ENCODE measurements at places on chromosomes 6 and 20. TPM values are rescaled to one million over a fixed set of nuclear protein-coding genes. Genes with fewer than 3 reads are reported as not detected.
A peak's percentile ranks its signal among the peaks of the same experiment; 100 is the strongest.

- no peak overlapping the region for H3K4me3 ChIP-seq
- peaks cover 19% of the 10 kb centered on the region for H3K4me1 ChIP-seq
- DNase-seq = no peak
- H3K36me3 ChIP-seq = peaks cover 48% of the 10 kb centered on the region
- no peak overlapping the region for H3K27ac ChIP-seq
These were observed 10.7 kb downstream of the MANEA start for GRCh38 chr6:95587989-95588388.

- no peaks in the 10 kb centered on the region for H3K27me3 ChIP-seq
- no peak overlapping the region for H3K4me3 ChIP-seq
- no peak for DNase-seq
- no peaks in the 10 kb centered on the region for H3K4me1 ChIP-seq
- H3K27ac ChIP-seq = no peak overlapping the region
These were observed 79.6 kb downstream of the RPS12 start for GRCh38 chr6:132893772-132894490.

DNA sequence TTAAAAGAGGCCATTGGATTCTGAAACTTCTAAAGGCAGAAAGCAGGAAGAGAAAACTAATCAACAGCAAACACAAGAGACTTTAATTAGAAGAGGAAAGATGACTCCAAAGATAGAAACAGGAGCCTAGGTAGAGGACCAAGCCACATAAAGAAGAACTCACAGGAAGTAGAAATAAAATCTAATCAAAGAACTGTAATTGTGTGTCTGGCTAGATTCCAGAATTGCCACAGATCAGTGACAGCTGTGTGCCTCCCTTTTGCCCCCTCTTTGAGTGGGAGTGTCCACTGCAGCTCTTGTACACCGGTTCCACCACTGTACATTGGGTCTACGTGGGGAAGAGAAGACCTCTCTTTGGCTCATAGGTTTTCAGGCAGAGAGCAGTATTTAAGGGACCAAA lies 22.3 kb upstream of the THEMIS start:
- H3K27ac ChIP-seq = peak overlapping the region; percentile 76
- no peaks in the 10 kb centered on the region for H3K27me3 ChIP-seq
- no peak for DNase-seq
- no peak overlapping the region for H3K4me3 ChIP-seq

- H3K4me1 ChIP-seq = no peaks in the 10 kb centered on the region
- H3K27me3 ChIP-seq = peaks cover 18% of the 10 kb centered on the region
These were observed 349.2 kb downstream of the MAFB start for GRCh38 chr20:40339661-40340449.

GRCh38 chr20:57089699-57090144 lies 176.7 kb downstream of the BMP7 start:
- peaks cover 4% of the 10 kb centered on the region for H3K36me3 ChIP-seq
- H3K4me3 ChIP-seq = no peak overlapping the region
- peak; percentile 73 for DNase-seq
- peaks cover 7% of the 10 kb centered on the region for H3K4me1 ChIP-seq
- no peak overlapping the region for H3K27ac ChIP-seq
- peaks cover 15% of the 10 kb centered on the region for H3K27me3 ChIP-seq

- no peak for DNase-seq
- H3K4me1 ChIP-seq = peaks cover 13% of the 10 kb centered on the region
- no peak overlapping the region for H3K4me3 ChIP-seq
- no peaks in the 10 kb centered on the region for H3K36me3 ChIP-seq
- H3K27me3 ChIP-seq = peaks cover 3% of the 10 kb centered on the region
- no peak overlapping the region for H3K27ac ChIP-seq
These were observed 156.7 kb upstream of the PMEPA1 start for GRCh38 chr20:57866250-57867106.

GRCh38 chr6:107421696-107422256 lies 37.6 kb downstream of the PDSS2 start:
- no peak for DNase-seq
- no peaks in the 10 kb centered on the region for H3K27me3 ChIP-seq
- H3K36me3 ChIP-seq = peaks cover 28% of the 10 kb centered on the region
- peaks cover 14% of the 10 kb centered on the region for H3K4me1 ChIP-seq

DNA sequence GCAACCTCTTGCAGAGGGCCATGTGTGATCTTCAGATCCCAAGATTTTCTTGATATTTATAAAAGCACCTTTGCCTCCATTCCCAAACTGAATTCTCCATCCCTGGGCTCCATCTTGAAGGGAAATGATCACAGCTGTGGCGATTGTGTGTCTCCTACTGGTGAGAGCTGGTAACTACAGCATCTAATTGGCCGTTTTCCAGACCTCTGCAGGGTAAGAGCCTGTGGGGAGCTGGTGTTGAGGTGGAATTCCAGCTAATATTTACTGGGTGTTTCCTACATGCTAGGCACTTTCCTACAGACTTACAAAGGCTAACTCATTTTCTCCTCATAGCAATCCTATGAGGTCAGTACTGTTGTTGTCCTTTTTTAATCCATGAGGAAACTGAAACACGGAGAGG lies 59.2 kb upstream of the FNDC1 start:
- H3K27ac ChIP-seq = no peak overlapping the region
- DNase-seq = no peak
- peaks cover 47% of the 10 kb centered on the region for H3K4me1 ChIP-seq
- H3K36me3 ChIP-seq = no peaks in the 10 kb centered on the region
- H3K4me3 ChIP-seq = no peak overlapping the region

DNA sequence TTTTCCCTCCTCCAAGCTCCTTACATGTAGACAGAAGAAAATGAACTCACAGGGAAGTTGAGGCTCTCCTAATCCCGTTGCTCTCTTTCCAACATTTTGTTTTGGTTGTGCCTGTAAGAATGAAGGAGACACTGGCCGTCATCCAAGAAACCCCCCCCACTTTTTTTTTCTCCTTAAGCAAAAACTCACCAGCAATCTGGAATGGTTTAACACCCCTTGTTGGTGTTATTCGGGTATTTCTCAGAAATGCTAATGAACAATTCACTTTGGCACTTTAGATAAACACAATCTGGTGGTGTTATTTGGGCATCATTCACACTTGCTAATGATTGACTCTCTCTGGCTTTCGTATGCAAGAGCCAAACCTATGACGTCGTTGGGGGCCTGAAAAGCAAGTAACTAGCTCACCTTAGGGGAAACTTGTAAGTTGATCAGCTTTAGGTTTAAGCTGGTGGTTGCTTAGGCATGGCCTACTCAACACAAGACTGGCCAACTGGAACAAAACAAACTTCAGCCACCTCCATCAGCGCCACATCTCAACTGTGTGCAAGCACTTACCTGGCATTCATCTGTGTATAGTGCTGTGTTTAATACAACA lies 24.3 kb upstream of the OLIG3 start:
- H3K36me3 ChIP-seq = no peaks in the 10 kb centered on the region
- H3K27me3 ChIP-seq = peaks cover 75% of the 10 kb centered on the region

GRCh38 chr20:50270034-50270395 lies 79.4 kb downstream of the CEBPB start:
- no peak overlapping the region for H3K4me3 ChIP-seq
- H3K27me3 ChIP-seq = peaks cover 39% of the 10 kb centered on the region
- no peak for DNase-seq

DNA sequence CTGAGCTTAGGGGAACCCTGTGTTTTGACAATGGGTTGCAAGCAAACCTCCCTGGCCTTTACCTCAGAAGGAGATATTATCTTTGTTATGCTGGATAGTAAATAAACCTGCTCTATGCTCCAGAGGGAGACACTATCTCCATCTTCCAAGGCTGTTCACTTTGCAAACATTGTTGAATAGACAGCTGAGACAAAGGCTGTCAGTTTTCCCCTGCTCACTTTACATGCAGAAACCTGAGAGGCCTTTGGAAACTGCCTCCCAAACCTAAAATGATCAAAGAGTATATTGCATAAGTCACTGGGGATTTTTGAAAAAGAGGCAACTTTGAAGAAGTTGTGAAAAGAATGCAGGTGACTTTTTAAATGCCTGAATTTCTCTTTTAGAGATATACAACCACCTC lies 61.6 kb downstream of the MRAP2 start:
- no peak for DNase-seq
- H3K27me3 ChIP-seq = peaks cover 12% of the 10 kb centered on the region
- H3K4me1 ChIP-seq = peaks cover 5% of the 10 kb centered on the region
- H3K36me3 ChIP-seq = no peaks in the 10 kb centered on the region
- no peak overlapping the region for H3K4me3 ChIP-seq

- H3K4me1 ChIP-seq = no peaks in the 10 kb centered on the region
- DNase-seq = no peak
These were observed 216.5 kb upstream of the FLRT3 start for GRCh38 chr20:14553774-14554534.

DNA sequence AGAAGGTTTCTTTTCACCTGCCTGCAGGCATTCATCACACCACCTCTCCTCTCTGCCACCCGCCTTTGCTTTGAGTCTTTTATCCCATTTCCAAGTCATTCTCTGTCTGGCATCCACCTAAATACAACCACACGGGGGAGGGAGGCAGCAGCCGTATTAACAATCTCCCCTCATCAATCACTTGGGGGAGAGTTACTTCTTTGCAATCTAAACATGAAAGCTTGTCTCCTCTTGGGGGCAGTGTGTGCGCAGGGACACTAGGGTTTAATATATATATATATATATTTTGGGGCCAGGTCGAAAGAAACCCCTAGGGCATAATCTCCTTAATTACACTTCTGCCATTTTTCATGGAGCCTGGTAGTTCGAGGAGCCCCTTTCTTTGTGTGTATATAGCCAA lies 214.5 kb downstream of the TSHZ2 start:
- peaks cover 2% of the 10 kb centered on the region for H3K4me1 ChIP-seq
- H3K27ac ChIP-seq = no peak overlapping the region
- no peak overlapping the region for H3K4me3 ChIP-seq
- no peaks in the 10 kb centered on the region for H3K36me3 ChIP-seq
- DNase-seq = no peak

DNA sequence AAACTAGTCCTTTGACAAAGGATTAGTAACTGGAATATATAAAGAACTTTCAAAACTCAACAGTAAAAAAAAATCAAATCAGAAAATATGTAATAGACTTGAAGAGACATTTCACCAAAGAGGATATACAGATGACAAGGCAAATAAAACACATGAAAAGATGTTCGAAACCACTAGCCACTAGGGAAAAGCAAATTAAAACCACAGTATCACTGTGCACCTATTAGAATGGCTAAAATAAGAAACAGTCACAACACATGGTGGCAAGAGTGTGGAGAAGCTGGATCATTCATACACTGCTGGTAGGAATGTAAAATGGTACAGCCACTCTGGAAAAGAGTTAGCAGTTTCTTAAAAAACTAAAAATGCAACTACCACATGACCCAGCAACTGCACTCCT lies 14.9 kb downstream of the ZBTB2 start:
- H3K27ac ChIP-seq = peak overlapping the region; percentile 52
- H3K4me1 ChIP-seq = peaks cover 77% of the 10 kb centered on the region
- H3K4me3 ChIP-seq = no peak overlapping the region
- peaks cover 45% of the 10 kb centered on the region for H3K36me3 ChIP-seq
- no peaks in the 10 kb centered on the region for H3K27me3 ChIP-seq
- DNase-seq = no peak

DNA sequence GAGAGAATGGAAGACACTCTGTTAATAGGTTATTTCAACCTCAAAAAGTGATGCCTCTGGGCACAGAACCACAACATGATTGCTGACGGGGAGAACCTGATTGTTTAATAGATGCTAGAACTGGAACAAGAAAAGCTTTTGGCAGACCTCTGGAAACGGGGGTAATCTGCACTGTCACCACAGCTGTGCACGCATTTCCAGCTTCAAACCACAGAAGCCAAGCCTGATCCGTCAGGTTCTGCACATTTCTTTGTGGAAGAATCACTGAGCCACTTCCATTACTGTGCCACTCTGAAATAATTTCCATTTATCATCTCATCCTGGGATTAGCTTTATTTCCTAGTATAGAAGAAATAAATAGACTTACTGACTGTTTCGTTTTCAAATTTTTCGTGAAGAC lies 309.3 kb downstream of the FARS2 start:
- H3K27me3 ChIP-seq = no peaks in the 10 kb centered on the region
- H3K4me1 ChIP-seq = peaks cover 21% of the 10 kb centered on the region
- peaks cover 51% of the 10 kb centered on the region for H3K36me3 ChIP-seq
- H3K4me3 ChIP-seq = no peak overlapping the region
- DNase-seq = no peak

GRCh38 chr6:112443179-112444065 lies 96.3 kb downstream of the RFPL4B start:
- H3K4me1 ChIP-seq = no peaks in the 10 kb centered on the region
- no peak overlapping the region for H3K4me3 ChIP-seq
- H3K36me3 ChIP-seq = no peaks in the 10 kb centered on the region

DNA sequence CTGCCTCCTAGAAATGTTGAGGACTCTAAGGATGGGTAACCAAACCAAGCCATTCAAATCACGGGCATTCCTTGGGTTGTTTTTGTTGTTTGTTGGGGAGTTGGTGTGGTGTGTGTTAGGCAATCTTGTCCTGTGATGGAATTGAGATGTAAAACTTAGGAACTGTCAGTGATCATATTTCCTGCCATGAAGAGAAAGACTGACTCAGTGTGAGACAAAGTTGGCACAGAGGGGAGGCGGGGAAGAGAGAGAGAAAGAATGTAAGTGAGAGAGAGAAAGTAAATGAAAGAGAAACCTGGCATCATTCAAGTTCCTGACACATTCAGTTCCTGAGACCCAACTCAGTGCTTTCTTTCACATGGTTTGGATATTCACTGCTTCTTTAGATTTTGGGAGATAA lies 21.6 kb upstream of the FBXO30 start:
- no peak overlapping the region for H3K27ac ChIP-seq
- no peaks in the 10 kb centered on the region for H3K27me3 ChIP-seq
- H3K36me3 ChIP-seq = peaks cover 5% of the 10 kb centered on the region
- H3K4me3 ChIP-seq = no peak overlapping the region
- H3K4me1 ChIP-seq = peaks cover 7% of the 10 kb centered on the region

DNA sequence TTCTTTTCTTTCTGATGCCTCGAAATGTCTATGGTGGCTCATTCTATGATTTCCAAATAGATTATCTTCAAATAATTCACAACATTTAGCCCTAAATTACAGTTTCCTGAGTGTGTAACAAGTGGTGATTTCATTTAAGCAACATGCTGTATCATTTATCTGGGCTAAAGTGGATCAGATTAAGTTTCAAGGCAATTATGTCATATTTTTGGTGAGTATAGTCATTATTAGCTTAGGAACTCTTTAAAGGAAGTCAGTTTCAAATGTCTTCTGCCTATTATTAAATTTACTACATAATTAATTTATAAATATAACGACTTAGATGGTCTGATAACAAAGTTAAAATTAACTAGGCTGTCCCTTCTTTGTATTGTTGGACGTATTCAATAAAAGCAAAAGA lies 847.9 kb upstream of the FLRT3 start:
- no peaks in the 10 kb centered on the region for H3K36me3 ChIP-seq
- no peak overlapping the region for H3K4me3 ChIP-seq
- no peak for DNase-seq
- H3K4me1 ChIP-seq = no peaks in the 10 kb centered on the region
- no peak overlapping the region for H3K27ac ChIP-seq

- H3K4me3 ChIP-seq = no peak overlapping the region
- H3K27me3 ChIP-seq = peaks cover 18% of the 10 kb centered on the region
- H3K36me3 ChIP-seq = no peaks in the 10 kb centered on the region
These were observed 28.5 kb upstream of the TMEM14A start for GRCh38 chr6:52642368-52642767.

OR2H1 gene
- total RNA-seq = not detected

TFAP2C gene
- not detected for total RNA-seq

DCBLD1 gene
- 1.9 TPM for total RNA-seq

PIM1 gene
- total RNA-seq = 168 TPM
